ENCODE measurements at places on chromosomes 5 and 9.

DNA sequence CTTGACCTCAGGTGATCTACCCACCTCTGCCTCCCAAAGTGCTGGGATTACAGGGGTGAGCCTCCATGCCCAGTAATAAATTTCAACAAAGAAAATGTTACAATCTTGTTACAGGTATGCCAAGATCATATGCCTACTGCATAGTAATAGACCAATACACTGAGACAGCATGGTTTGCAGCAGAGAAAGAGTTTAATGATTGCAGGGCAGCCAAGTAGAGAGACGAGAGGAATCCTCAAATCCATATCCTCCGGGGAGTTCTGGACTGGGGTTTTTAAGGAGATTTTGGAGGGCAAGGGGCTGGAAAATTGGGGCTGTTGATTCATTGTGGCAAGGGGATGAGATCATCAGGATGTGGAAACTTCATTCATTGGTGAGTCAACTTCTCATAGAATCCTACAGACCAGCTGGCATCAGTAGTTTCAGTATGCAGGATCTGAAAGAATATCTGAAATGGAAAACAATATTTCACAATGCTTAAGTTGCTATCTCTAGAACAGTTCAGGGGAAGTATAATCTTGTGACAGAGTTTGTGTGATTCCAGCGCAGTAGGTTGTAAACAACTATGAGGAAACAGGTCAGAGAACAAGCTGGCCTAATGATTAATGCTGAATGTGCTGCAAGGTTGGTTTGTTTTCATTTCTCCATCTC is 14.8 kb upstream of the TUT7 start:
- DNase-seq = no peak

DNA sequence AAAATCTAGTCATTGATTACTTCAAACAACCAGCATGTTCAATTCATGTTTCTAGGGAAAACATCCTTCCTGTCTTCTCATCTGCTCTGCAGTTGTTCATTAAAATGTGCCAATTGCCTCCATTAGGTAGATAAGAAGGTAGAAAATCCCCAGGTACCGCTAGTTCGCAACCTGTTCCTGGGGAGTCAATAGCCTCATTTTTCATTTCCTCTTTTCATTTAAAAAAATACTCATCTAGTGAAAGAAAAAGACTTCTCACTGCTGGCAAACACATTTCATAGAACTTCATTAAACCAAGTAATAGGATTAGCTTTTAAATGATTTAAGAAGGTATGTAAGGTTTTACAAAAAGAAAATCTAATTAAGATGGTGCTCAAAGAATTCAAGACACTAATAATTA is 113.3 kb downstream of the MARCHF11 start:
- no peak for DNase-seq

GRCh38 chr5:145237843-145238242 is 597.3 kb downstream of the PRELID2 start:
- DNase-seq = peak; percentile 25

DNA sequence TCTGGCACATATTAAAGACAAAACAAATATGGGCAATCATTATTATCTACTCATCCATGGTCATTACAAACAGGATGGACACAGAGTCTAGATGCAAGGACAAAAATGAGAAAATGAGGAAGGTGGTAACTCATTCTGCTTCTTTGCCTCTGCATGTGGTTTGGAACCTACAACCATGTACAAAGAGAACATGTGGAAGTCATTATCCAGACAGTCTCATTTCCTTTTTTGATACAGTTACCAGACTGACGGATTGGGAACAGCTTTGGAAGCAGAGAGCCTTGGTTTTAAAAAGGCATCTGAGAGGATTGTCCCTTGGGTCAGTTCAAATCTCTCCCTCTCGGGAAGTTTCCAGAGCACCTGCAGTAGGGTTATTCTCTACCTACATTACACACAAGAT is 433.4 kb upstream of the TNC start:
- no peak for DNase-seq

DNA sequence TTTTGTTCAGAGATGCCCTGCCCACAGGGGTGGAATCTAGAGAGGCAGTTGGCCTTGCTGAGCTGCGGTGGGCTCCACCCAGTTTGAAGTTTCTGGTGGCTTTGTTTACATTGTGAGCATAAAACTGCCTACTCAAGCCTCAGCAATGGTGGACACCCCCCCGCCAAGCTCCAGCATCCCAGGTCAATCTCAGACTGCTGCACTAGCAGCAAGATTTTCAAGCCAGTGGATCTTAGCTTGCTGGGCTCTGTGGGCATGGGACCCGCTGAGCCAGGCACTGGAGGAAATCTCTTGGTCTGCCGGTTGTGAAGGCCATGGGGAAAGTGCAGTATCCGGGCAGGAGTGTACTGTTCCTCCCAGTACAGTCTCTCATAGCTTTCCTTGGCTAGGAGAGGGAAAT is 55.5 kb downstream of the MINAR2 start:
- no peak for DNase-seq

GRCh38 chr9:89398621-89399020 is 80.3 kb downstream of the SECISBP2 start:
- no peak for DNase-seq

- DNase-seq = no peak
These were observed 108.5 kb downstream of the ZSWIM6 start for GRCh38 chr5:61440596-61440995.

DNA sequence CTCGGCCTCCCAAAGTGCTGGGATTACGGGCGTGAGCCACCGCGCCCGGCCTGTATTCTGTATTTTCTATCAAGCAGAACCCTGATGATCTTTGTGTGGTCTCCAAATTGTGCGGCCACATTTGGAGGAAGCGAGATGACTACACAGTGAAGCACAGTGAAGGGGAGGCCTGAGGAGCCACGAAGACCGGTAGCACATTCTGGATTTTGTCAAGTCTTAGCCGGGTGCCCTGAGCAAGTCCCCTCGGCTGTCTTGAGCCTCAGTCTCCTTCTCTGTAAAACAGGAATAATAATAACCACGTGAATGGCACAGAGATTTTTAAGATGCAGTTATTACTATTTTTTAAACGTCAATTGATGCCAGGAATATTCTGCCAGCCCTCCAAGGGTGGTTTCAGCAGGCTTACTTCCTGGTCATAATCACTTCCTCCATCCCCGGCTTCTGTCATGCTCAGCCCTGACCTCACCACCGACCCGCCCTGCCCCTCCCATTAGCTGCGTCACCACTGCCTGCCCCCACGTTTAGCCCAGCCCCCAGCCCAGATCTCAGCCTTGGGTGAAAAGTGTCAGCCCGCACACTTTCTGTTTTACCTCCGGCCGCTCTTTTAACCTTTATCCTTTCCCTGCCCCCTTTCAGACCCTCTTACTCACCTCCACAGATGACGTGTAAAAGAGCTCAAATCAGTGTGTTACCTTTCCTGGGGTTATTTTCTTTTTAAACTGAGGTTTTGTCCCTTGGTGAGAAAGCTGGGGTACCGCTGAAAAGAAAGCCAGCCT is 27.0 kb upstream of the ERGIC1 start:
- DNase-seq = no peak

DNA sequence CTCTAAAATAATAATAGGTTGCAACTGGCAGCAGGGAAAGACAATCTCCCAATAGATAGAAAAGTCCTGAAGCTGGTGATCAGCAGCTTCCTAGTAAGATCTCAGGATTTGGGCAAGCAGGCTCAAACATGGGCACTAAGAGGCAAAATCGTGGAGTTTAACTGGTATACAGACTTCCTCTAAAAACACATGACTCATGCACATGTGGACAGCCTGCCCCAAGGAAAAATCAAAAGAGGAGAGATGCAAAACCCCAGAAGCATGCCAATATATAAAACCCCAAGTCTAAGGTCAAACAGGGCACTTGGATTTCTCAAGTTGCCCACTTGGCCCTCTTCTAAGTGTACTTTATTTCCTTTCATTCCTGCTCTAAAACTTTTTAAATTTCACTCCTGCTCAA is 62.8 kb downstream of the CDKN2A start:
- no peak for DNase-seq

- no peak for DNase-seq
These were observed 811 bp upstream of the LRRTM2 start for GRCh38 chr5:138875946-138876345.

GRCh38 chr9:92666912-92667532 is 2.9 kb downstream of the IPPK start:
- DNase-seq = no peak
